ENCODE measurements at places on chromosomes 11 and 22.

DNA sequence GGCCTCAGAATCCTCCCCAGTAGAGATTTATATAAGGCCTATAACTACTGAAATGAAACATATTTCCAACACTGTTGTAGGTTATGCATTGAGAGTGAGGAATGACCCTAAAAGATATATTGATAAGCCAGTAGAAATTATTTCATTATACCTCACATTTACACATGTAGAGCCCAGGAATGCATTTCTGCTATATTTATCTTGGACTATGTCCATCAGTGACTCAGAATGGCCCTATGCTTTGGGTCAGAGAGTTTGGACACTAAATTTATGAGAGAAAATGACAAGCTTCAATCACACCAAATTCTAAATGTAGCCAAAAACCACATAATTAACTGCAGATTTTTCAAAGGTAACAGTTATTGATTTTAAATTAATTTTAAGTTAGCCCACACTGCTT, 761.9 kb downstream of the DLG2 start:
- no peak for DNase-seq

DNA sequence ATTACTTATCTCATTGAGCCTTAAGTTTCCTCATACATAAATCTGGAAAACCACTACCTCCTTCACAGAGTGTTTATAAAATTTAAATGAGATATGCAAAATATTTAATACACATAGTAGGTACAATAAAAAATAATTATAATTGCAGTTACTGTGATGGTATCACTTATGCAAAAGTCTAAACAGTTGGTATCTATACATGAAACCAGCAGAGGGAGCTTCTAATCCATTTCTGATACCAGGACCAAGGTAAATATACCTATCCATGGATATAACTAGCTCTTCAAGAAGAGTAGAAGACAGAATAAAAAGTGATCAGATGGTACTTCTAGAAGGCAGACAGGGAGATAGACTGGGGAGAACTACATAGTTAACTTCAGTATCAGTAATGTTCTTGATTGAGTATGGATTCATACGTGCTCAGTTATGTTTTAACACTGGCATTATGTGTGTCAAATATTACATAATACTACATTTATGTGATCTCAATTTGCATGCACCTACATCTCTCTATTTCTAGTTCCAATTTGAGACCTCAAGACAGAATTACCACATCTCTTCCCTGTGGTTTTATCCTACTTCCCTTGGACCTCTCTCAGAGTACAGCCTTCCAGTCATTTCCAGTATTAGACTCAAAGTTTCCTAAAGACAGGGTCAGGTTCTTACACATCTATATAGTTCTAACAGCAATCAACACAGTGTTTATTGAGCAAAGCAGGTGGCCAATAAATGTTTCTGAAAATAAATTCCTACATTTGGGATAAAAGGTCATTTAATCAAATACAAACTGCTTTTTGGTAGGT, 13.7 kb upstream of the TSG101 start:
- DNase-seq: no peak

GRCh38 chr11:2264366-2265053, 5.9 kb downstream of the ASCL2 start:
- no peak for DNase-seq

DNA sequence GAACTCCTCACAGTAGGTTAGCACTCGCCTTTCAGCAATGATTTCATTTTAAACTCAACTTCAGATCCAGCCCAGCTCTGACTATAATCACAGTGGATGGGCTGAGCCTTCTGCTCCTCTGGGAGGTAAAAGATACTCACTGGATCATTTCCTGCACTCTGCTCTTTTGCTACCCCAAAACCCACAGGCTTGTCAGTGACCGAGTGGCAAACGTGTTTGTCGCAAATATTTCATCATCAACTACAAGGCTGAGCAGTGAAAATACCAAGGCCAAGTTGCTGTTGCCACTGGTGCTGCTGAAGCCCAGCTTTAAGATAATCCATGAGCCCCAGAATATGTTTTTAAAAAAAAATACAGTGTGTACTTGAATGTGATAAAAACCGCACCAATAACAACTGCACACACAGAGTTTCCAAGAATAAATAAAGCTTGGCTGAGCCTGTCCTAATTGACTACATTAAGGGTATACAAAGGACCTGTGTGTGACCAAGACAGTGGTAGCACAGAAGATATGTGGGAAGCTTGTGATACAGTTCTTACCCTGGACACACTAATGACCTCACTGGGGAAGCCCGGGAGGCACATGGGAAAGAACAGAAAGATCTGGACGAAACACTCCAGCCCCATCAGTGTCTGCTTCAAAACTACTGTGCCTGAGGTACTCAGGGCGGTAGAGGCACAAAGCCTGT, 41.3 kb downstream of the ABTB2 start:
- DNase-seq: no peak

DNA sequence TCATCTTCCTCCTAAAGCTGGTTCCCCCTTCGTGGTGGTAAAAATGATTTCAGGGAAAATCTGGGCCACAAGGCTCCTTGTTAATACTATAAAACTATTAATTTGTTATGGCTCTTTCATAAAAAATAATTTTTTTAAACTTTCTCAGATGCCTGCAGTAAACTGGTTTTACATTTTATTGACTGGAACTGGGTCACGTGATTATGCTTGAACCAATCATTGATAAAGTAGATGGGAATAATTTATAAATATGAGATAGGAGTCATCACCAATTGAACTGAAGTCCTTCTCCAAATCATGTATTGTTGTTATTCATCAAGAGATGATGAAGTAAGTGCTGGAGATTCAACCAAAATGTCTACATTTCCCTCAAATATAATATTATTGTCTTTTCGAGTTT, 138.4 kb downstream of the SLC17A6 start:
- no peak for DNase-seq

DNA sequence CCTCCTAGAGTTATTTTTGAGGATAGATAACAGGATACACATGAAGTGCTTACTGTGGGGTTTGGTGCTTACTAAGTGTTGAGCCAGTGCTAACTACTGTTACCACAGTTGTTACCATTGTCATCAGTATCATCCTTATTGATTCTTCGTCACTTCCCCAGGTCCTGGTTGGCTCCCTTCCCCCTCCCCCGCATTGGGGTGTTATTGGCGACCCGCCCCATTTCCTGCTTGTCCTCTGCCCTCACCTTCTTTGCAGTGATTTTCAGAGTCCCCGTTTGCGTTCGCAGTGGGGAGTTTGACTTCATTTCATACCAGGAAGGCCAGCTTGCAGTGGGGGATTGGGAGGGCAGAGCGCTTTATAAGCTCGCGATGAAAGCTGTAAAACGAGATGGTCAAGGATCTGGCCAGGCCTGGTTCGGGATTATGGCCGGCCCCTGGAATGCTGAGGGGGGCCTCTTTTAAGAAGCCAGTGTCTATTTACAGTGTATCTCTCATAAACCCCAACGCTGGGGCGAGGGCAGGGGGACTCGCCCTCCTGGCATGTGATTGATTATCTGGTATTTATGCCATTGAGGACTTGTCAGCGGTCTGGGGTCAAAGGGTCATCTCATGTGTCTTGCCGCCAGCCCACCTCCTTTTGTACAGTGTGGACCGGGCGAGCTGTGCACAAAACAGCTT, 84.6 kb upstream of the NNMT start:
- no peak for DNase-seq

- DNase-seq: no peak
Measured at GRCh38 chr11:67352546-67353316, 615 bp downstream of the POLD4 start.

Data from DMS79 (cell line).